Activated naive CD8-positive, alpha-beta T cell treated with anti-CD3 and anti-CD28 coated beads, Interleukin-2, amount 50 U/mL, for 16 hours (primary cell): ENCODE measurements at places on chromosomes 6 and 20.

- no peak for DNase-seq
Observed at GRCh38 chr6:7917729-7918128, 7.1 kb upstream of the TXNDC5 start.

- no peak for DNase-seq
Observed at GRCh38 chr6:37170273-37171200, 585 bp downstream of the PIM1 start.

GRCh38 chr6:107545763-107546162 lies 55.8 kb downstream of the SOBP start:
- DNase-seq = no peak

DNA sequence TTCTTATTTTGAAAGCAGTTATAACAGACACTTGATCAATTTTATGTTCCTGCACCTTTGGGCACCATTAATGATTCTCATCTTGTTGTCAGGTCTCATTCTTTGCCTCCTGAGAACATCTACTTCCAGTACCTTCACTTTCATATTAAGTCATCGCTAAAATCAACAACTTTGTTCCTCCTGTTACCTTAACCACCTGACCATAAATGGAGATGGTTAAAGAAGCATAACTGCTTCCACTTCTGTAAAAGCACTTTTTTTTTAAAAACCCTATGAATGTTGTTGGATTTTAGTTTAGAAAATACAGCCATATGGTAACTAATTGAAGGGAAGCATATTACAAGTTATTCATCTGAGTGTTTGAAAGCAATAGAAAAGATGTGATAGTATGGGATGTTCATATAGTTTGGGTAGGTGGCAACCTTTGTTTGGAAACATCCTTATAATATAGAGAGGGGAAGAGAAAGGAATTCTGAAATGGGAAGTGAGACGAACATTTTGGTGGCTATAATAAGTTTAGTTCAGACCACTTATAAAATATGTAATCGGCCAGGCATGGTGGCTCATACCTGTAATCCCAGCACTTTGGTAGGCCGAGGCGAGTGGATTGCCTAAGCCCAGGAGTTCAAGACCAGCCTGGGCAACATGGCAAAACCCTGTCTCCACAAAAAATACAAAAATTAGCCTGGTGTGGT lies 53.9 kb downstream of the AFG1L start:
- no peak for DNase-seq

DNA sequence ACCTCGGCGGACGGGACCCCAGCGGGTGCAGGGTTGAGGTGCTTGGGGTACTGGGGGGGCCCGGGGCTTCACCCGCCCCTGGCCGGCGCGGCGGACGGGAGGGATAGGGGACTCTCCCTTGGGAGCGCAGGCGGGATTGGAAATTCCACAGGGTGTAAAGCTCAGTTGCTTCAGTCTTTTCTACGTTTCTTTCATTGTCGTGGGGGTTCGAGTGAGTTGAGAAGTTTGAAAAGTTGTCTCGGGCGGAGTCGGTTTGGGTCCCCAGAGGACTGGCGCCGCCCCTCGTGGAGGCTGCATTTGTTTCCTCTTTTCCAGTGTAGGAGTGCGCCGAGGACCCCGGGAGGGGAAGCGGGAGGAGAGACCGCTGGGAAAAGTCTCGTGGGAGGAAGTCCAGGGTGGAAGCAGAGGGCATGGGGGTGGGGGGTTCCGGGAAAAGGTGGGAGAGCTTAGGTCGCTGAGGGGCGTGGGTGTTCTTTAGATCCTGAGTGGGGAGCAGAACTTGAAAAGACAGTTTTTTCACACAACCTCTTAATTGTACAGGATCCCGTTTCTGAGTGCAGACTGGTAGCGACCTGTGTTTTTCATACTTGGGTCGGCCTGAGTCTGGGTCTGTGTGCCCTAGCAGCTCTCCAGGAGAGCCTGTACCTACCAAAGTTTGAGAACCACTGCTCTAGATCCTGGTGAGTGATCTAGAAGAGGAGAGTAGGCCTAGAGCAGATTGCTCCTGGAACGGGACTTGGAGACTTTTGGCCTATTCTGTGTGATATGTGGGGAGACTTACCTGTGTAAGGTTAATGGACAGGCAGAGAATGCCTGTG lies 495 bp downstream of the FAM83B start:
- DNase-seq = no peak

DNA sequence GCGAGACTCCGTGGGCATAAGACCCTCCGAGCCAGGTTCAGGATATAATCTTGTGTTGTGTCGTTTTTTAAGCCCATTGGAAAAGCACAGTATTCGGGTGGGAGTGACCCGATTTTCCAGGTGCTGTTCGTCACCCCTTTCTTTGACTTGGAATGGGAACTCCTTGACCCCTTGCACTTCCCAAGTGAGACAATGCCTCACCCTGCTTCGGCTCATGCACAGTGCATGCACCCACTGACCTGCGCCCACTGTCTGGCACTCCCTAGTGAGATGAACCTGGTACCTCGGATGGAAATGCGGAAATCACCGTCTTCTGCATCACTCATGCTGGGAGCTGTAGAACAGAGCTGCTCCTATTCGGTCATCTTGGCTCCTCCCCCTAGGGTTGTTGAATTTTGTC lies 307.7 kb upstream of the DEFB115 start:
- DNase-seq = no peak

- no peak for DNase-seq
Observed at GRCh38 chr6:8243475-8243874, 141.1 kb upstream of the EEF1E1 start.

- no peak for DNase-seq
Observed at GRCh38 chr20:1562622-1563021, 5.1 kb upstream of the SIRPD start.

- no peak for DNase-seq
Observed at GRCh38 chr6:139028215-139028657, 309 bp upstream of the ABRACL start.

DNA sequence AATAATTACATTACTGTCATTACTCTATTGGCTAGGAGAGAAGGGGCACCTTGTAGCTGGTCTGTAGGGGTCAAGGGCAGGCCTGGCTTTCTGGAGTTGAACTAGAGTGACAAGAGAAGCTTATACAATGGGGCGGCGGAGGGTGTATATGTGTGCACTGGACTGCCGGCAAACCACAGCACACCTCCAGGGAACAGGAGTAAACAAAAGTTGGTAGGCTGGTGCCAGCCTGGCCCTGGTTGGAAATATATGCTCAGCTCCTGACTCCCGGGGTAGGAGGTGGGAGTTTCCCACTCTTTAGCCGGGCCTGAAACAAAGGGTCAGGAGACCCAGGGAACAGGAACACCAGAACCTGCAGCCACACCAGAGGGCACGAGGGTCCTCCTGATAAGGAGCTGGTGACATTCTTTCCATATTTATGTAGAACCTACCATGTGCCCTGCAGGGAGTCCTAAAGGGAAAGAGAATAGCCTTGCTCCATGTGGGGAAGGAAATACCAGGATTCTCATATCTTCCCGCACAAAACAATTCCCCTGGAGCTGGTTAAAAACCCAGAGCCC lies 5.1 kb downstream of the C6orf132 start:
- no peak for DNase-seq

DNA sequence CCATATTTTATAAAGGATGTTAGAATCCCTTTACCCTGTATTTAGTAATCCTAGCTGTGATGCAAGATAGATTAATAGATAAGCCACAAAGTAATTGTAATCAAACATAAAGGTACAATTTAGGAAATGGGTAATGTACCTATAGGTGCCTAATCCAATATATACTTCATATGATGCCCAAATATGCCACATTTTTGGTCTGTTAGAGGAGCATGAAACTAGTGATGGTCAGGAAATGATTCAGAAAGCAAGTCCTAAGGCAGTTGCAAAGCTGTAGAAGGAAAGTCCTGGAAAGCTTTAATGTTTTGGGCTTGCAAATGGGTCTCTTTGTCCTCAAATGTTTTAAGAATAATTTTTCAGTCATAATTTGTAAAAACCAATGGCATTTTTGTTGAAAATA lies 76.6 kb upstream of the PTPRK start:
- DNase-seq = no peak
